Left lobe of liver (tissue), 2 donors: ENCODE measurements at places on chromosomes 6 and 20. TPM values are rescaled to one million over a fixed set of nuclear protein-coding genes. Genes with fewer than 3 reads are reported as not detected.

DLL1 gene
- 4.9 TPM for total RNA-seq

POM121L2 gene
- total RNA-seq, result not detected

DCDC2 gene
- 1.4 TPM for total RNA-seq

CLVS2 gene
- total RNA-seq, result not detected

TMEM244 gene
- total RNA-seq, result not detected

TSBP1 gene
- not detected for total RNA-seq

CST4 gene
- not detected for total RNA-seq

GSTA1 gene
- total RNA-seq, result 811 TPM

DEFB132 gene
- total RNA-seq, result 0.15 TPM

NRSN1 gene
- total RNA-seq, result not detected

PI3 gene
- total RNA-seq, result not detected

CD40 gene
- 6.6 TPM for total RNA-seq

DSE gene
- total RNA-seq, result 11.7 TPM

GDAP1L1 gene
- total RNA-seq, result not detected

MAN1A1 gene
- total RNA-seq, result 116 TPM
